Osteocyte (in vitro differentiated cells): ENCODE measurements at places on chromosomes 1 and 21. TPM values are rescaled to one million over a fixed set of nuclear protein-coding genes. Genes with fewer than 3 reads are reported as not detected.

DNA sequence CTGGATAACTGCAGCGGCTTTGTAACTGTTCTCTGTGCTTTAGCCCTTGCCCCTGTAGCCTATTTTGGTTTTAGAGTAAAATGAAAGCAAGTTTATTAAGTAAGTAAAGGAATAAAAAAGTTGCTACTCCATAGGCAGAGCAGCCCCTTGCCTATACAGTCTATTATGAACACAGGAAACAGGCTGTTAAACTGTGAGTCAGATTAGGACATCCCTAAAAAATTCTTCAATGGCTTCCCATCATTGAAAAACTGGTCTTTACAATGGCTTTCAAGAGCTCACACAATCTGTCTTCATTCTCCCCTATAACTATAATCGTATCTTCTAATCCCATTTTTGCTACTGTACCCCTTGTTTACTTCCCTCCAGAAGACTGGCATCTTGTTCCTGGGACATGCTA, 43.0 kb downstream of the ATG4C start:
- DNase-seq: no peak

PITHD1 gene
- total RNA-seq: 42.4 and 44.3 TPM in 2 replicates

- DNase-seq: no peak
Observed at GRCh38 chr1:204357551-204358490, 1.9 kb downstream of the PLEKHA6 start.

GRCh38 chr1:6962478-6962995, 177.3 kb downstream of the CAMTA1 start:
- DNase-seq: no peak

- no peak for DNase-seq
Observed at GRCh38 chr1:145688328-145688727, 18.8 kb downstream of the PDZK1 start.

GRCh38 chr21:44267655-44268142, 6.0 kb upstream of the DNMT3L start:
- no peak for DNase-seq

FAM110D gene
- total RNA-seq: not detected in 2 replicates

DNAI4 gene
- total RNA-seq: 8.9 and 10.0 TPM in 2 replicates

DNA sequence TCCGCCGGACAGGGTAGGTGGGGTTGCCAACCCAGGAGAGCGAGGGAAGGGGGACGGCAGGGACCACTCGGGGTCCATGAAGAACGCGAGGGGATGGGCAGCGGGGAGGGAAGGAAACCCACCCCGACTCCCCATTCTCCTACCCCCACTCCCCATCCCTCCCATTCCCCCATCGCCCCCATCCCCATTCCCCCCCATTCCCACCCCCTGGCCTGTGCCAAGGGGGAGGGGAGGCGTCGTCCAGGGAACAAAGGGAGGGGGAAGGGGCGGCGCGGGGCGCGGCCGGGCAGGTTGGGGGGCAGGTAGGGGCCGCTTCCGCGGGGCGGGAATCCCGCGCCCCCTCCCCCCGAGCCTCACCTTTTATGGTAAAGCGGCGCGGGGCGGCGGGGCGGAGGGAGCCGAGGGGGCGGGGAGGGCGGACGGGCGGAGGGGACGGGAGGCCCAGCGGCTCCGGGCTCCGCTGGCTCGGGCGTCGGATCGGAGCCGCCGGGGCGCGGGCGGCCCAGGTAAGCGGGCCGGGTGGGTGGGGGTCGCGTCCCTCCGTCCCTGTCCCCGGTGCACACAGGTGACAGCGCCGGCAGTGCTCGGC, at the start of gene FBLIM1:
Gene FBLIM1, plus strand, starts transcription at position 453 of the 589 bp plus-strand sequence. CDS start 6,189 bp downstream, outside the sequence.
- DNase-seq: no peak

ATF6 gene
- 29.7 and 32.2 TPM in 2 replicates for total RNA-seq

DNA sequence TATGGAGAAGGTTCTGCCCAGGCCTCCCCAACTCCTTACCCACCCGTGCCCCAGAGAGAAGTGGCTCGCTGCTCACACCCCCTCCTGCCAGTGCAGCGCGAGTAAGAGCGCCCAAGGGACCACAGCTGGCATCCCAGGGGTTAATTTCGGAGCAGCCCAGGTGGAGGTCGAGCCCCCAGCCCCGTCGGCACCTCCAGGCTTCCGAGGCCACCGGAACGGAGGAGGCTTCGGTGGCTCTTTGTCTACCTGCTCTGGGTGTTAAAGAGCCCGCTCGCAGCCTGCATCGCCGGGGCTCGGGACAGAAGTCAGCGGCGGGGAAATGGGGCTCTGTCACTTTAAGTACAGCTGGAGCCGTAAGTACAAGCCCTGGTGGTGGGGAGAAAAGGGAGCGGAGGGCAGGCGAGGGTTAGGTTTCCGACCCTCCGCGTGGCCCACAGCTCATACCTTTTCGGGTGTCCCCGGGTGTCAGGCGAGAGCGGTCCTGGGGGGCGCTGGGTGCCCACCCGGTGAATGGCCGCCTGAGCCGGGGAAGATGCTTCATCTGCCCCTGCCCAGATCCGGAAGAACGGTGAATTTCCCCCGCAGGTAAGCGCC, 89.4 kb upstream of the IPO9 start:
- no peak for DNase-seq
